Endothelial cell (in vitro differentiated cells): ENCODE measurements at places on chromosomes 7 and 10. TPM values are rescaled to one million over a fixed set of nuclear protein-coding genes. Genes with fewer than 3 reads are reported as not detected.

DNA sequence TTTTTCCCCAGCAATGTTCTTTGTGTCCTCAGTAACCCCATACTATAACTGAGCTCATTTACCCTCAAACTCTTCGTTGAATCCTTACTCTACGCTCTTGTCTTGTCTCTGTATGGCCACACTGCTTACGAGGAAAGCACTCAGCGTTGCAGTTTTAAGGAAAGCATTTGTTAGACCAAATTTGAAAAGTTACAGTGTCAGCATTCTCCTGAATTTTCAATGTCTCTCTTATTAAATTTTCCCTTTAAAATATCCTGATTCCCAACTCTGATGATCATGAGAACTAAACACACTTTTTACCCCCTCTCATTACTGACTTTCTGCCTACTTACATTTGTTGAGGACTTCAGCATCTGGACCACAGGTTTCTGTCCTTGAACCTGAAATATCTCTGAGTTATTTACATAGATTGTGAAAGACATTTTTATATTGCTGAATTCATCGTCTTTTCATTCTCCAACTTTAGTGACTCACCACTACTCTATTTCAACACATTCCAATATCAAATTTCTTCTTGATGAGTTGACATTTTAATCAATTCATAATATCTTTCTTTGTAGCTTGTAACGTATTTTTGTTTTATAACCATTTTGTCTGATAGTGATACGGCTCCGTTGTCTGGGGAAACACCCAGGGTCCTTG, 19.8 kb upstream of the VWDE start:
- no peak for DNase-seq

- no peak for DNase-seq
Observed at GRCh38 chr7:868189-868486, 8.2 kb upstream of the GET4 start.

DNA sequence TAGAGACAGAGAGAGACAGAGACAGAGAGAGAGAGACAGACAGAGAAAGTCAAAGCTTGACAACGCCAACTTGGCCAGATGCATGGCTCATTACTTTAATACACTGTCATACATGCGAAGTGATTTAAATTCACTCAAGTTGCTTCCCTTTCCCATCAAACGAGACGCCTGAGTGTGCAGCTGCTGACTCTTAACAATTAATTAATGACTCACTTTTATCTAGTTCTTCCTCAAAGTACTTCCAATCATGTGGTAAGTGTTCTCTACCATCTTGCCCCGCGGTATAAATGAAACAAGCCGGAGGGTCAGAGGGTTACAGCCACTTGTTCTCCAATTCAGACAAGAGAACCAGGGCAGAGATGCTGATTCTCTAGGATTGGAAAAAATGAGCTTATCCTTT, 90.8 kb downstream of the SFMBT2 start:
- no peak for DNase-seq

DNA sequence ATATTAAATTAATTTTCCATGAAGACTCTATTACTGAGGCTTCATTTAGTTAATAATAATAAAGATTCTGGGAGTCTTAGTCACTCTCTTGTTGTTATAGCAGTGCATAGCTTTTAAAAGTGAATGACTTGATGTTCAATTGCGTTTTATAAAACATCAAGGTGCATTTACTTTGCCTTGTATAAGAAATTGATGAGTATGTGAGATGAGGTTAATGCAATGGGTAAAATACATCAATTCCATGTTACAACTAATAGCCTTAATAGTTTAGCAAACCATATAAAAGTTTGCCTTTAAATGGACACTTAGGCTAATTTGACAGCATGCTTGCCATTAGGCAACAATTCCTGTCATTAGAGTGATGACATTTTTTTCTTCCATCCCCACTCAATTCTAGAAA, 173.6 kb upstream of the TEX47 start:
- DNase-seq: no peak

The SLC39A12 gene
- total RNA-seq: 0.10 TPM

- DNase-seq: no peak
Observed at GRCh38 chr10:128322950-128323349, 196.7 kb upstream of the MKI67 start.

DNA sequence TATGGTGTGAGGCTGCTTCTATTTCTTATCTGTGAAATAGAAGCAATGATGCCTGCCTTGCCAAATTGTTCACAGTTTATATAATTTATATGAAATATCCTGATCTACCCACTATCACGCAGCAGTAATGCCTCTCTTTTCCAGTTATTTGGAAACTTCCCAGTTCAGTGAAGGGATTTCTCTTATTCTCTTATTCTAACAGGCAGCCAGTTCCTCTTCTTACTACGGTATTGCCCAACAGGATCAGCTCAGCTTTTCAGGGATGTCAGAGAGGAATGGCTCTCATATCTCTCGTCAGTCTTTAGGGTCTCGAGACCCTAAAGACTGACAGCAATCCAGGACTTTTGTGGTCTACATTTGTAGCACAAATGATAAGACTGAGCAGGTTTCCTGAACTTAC, 215.6 kb downstream of the CREB5 start:
- no peak for DNase-seq

GRCh38 chr7:42833411-42833810, 78.5 kb downstream of the C7orf25 start:
- DNase-seq: no peak
